ENCODE measurements at places on chromosomes 5 and 9. TPM values are rescaled to one million over a fixed set of nuclear protein-coding genes. Genes with fewer than 3 reads are reported as not detected.

DNA sequence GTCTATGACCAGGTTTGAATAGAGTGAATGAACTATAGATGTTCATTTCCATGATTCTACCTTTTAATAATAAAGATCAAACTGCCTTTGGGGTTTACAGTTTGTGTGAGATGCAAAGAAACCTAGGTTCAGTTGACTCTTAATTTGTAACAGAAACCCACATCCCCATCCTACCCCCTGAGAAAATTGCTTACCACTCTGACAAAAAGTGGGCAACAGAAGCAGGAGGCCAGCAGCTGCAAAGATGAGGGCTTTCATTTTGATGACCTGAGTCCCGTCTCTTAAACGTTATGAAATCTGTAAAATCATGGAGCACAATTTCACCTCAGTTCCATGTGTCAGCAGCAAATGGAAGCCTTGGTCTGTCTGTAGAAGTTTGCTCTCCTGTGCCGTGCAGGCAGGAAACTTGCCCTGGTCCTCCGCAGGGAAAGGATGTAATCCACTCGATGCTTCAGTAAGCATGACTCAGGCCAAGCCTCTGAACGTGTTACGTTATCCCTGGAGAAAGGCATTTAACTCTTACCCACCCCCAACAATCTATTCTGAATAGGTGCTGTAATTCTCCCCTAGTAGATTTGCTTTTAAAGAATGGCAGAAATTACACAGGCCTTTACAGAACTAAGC, at the start of gene F2RL2:
TSS of gene F2RL2 (minus strand) at position 431 of the 624 bp plus-strand sequence. CDS start at position 258, 173 bp downstream.
- peak; percentile 87 for DNase-seq

- no peak for DNase-seq
These were observed 44.6 kb downstream of the MVB12B start for GRCh38 chr9:126371007-126371870.

DNA sequence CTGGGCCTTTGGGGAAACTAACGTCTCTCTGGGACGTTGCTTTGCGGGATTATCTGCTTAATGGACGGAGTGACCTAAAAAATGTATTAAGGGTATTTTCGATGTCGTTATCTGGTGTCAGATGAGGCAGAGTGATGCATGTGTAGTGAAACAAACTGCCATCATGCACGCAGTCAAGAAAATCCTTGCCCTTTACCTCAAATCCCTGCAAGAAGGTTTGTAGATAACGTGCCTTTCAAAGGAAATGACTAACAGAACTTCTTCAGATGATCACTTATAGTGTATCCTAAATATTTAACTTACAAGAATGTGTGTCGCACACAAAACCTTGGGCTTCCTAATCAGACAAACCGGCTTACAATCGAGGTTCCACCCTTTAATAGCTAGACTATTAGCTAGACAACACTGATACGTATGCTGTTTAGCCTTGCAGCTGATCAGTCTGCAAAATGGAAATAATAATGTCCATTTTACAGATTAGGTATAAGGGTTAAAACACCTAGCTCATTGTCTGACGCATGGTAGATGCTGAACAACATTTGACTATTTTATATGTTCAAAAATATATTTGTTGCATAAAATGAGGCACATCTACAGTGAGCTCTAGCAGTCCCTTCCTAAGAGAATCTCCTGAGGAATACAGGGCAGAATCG, 541 bp upstream of the TBCA start:
- no peak for DNase-seq

Gene UCK1
- 19.8 TPM for total RNA-seq

DNA sequence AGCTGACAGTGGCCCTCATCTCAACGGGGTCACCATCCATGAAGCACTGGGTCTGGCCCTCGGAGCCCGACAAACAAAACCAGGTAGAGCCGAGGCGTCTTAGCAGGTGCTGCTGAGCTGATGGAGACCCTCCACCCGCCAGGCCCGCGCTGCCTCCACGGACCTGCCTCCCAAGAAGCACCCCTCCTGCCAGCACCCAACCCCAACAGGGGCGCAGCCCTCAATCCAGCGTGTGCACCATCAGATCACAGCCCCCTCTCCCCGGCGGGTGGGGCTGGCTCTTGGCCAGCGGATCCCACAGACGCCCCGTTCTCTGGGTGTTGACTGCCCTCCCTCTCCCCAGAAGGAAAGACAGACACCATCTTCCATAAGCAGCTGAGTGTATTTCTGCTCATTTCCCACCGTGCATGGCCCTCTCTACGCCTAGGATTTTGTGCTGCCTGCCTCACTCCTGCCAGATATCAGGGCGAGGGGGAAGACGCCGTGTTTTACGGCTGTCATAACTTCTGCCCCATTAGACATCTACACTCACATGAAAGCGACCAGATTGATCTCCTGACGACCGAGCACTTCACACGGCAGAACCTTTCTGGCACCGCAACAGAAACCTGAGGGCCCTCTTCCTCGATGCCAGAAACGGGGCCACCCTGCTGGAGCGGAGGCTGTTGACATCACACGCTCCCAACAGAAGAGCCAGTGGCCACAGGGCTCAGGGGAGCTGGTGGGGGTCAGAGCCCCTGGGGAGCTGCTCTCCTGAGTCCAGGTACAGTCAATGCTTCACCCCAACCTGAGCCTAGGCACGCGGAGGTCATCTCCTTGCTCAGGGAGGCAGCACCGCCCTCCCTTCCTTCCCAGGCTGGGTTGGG, 12.4 kb downstream of the NACC2 start:
- DNase-seq, result no peak

Gene PCDH12
- not detected for total RNA-seq

GRCh38 chr9:92525306-92525705, 10.5 kb downstream of the ECM2 start:
- no peak for DNase-seq

Gene TYRP1
- not detected for total RNA-seq

GRCh38 chr5:90406466-90406865, 3.1 kb downstream of the CETN3 start:
- DNase-seq, result no peak

DNA sequence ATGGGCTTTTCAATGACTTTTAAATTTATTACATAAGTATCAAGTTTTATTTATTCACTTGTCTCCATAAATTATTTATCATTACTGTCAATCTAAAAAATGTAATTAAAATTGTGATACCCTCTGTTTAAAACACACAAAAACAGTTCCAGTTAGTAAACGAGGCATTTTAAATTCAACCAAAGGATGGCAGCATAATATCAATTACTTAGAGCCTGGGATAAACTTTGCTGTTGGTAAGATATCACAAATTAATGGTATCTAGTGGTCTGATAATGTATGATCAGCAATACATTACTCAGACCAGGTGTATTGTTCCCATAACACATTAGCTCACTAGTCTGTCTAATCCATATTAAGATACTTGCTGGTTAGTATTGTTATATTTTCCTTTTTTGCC, 9.6 kb upstream of the IFNE start:
- no peak for DNase-seq

Gene TMEM174
- total RNA-seq, result not detected

Gene WWC1
- 121 TPM for total RNA-seq

DNA sequence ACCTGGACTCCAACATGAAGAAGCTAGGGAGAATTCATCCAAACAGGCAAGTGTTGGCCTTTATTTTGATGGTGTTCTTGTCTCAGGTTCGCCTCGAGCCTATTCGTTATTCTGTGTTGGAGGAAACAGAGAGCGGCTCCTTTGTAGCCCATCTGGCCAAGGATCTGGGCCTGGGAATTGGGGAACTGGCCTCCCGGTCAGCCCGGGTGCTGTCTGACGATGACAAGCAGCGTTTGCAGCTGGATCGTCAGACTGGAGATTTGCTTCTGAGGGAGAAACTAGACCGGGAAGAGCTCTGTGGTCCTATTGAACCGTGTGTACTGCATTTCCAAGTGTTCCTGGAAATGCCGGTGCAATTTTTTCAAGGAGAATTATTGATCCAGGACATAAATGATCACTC, 367 bp downstream of the PCDHB4 start:
- DNase-seq, result no peak

DNA sequence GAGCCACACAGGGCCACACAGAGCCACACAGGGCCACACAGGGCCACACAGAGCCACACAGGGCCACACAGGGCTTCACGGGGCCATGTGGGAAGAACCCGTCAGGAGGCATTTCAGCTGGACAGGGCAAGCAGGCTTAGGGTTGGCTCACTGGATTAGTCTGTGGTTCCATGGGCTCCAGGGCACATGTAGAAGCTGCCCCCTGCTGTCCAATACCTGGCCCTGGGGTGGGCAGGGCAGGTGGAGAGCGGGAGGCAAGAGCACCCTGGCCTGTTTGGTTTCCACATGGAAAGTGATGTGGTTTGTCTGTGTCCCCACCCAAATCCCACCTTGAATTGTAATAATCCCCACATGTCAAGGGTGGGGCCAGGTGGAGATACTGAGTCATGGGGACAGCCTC, 16.4 kb upstream of the LPCAT1 start:
- DNase-seq, result no peak

GRCh38 chr5:167709625-167710024, 581.8 kb upstream of the WWC1 start:
- DNase-seq, result no peak

Gene RLN2
- 1.0 TPM for total RNA-seq

GRCh38 chr5:100537946-100538345, 2.8 kb downstream of the FAM174A start:
- DNase-seq, result no peak

GRCh38 chr9:131706608-131706970, 33.3 kb downstream of the RAPGEF1 start:
- DNase-seq, result no peak

DNA sequence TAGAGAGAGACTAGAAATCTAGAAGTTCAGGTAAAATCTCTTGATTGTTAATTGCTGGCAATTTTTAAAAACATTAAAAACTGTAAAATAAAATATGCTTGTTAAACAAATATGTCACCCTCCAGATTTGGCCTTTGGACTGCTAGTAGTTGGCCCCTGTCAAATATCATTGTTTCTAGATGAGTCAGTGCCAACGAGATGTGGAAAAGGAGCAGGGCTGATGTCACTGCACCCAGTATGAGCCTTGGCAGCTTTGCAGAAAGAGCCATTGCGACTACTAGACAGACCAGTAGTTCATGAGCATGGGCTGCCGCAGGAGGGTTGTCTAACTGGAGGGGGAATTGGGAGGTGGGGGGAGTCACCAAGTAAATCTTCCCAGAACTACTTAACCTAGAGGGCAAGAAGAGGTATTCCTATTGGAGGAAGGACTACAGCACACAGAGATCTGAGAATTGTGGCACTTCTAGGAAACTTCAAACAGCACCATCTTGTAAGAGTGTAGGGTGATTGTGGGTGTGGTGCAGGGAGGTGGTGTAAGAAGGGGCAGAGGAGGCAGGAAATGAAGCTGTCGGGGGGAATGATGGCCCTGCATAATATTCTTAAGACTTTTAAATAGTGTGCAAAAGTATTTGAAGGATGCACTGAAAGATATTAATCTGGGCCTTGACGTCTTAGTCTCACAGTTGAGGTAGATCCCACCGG, 7.1 kb upstream of the DOCK2 start:
- no peak for DNase-seq

GRCh38 chr9:88536023-88536324, 996 bp downstream of the NXNL2 start:
- DNase-seq, result no peak

Gene FOXD4L4
- not detected for total RNA-seq

- DNase-seq, result peak; percentile 98
These were observed 12.9 kb downstream of the HAVCR1 start for GRCh38 chr5:157046041-157046440.

DNA sequence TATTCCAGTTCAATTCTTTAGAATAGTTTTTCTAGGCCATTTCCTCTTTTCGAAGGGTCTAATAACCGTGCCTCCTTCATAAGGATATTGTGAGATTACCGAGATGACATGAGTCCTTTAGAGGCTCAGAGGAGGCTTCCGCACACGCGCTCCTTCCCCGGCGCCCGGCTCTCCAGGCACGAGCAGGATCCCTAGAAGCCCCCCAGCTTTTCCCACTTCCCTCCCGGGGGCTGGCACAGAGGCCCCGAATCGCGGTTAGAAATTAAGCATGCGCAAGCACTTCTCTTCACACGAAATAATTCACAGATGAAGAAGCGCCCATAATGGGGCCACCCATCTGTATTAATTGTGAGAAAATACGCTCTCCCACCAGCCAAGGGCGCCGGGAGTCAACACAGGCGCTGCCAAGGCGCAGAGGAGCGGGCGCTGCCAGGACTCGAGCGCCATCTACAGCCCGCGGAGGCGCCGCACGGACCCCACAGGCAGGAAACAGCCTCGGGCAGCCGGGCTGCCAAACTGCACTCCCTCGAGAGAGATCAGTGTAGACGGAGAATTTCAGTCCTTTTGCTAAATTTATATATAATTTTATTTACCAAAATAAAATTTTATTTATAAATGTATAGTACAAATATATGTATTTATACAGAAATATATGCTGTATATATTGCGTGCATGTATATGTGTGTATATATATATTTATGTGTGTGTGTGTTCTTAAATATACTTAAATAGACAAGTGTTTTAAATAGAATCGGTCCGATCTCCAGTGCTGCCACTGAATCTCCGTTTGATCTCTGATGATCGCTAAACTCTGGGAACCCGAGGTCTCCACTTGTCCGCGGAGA, 258.1 kb upstream of the NFIL3 start:
- DNase-seq, result no peak

DNA sequence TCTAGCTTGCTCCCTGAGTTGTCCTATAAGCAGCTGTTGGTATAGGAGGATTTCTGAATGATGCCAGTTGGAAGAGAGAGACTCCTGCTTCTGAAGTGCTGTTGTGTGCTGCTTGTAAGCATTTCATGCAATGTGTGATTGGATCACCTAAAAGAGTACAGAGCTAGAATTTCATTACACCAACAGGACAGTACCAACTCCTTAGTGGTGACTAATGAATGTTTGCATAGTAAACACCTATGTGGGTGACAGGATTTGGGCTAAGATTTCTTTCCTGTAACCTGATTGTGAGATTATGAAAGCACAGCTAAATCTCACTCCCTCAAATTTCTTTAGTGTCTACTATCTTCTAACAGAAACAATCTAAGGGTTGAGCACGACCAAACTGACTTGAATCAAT, 67.0 kb downstream of the GCNT1 start:
- DNase-seq, result no peak

DNA sequence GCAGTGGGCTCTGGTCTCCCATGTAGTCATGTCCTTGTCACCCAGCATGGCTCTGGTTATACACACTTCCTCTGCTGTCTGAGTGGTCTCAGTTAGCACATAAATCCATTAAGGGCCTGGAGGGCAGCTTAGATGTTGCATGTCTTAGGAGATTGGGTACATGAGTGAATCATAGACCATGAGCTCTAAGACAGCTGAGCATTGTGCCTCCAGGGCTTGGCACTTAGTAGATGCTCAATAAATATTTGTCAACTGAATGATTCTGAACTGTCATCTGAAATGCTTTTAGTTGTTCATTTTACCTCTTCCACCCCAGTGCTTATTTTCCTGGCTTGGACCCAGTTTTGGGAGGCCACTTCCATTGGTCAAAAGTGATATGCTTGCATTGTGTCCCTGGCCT, 135.6 kb downstream of the BOD1 start:
- no peak for DNase-seq

Data from kidney epithelial cell (primary cell).